ENCODE measurements at places on chromosomes 6 and 20.

DNA sequence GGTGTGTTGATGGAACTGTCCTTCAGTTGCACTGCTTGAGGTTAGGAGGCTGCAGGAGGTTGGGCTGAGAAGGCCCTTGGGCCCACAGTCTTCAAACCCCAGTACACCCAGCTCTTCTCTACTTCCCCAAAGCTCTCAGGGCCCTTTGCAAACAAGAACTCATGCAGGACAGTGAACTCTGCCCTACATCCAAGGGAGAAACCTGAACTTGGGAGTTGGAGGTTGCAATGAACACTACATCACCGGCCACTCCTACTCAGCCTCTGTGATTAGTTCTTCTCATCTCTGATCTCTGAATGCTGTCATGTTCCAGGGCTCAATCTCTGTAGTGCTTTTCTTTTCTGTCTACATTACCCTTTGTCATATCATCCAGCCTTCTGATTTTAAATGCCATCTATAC is 148.5 kb upstream of the PDE7B start:
- no peak for DNase-seq

DNA sequence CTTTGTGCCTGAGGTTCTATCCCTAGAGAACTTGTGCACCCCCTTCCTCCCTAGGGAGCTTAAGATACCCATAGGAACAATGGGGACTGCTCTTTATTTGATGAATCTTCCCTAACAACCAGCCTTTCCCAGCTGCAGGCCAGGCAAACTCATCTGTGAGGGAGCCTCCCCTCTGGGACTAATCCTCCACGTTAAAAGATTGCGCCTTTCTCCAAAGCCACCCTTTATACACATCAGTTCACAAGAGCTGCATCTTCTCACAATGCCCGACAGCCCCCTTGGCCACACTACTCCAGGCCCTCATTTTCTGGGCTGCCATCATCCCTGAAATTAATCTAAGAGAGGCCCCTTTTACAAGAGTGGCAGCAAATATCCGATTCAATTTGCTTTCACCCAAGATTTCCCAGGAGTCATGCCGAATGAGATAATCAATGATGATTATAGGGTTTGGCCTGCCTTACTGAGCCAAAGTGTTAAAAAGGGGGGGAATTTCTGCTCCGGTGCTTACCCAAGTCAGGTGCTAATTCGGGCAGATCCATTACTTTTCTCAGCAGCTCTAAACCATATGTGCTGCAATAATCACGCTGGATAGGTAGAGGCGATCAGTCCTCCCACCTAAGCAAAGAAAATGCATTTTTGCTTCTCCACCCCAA is 336.5 kb downstream of the KIF16B start:
- no peak for DNase-seq

- DNase-seq, result no peak
These were observed 49.1 kb downstream of the HFE start for GRCh38 chr6:26136321-26136720.

- no peak for DNase-seq
These were observed 657 bp upstream of the LTV1 start for GRCh38 chr6:143842461-143842901.

GRCh38 chr20:23869520-23869919 is 10.0 kb downstream of the CST5 start:
- no peak for DNase-seq

DNA sequence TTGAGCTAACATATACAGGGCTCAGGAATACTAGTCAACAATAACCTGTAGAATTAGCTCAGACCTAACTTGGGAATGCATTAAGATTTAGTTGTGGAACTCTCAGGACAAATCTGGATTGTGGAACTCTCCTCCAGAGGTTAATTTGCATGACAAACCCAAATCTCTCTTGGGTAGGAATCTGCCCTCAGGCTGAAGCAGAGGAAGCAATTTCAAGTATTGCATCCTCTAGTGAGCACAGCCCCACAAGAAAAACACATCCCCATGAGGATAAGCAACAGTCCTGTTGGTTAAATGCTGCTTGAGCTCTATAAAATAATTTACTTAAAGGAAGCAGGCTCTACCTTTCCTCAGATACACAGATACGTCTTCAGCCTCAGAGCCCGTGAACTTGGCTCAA is 170.9 kb upstream of the STXBP5 start:
- no peak for DNase-seq

GRCh38 chr6:45009576-45009975 is 318.6 kb upstream of the RUNX2 start:
- DNase-seq, result no peak

- no peak for DNase-seq
These were observed 5.7 kb downstream of the OSBPL2 start for GRCh38 chr20:62243906-62244515.

GRCh38 chr6:35716798-35717197 is 20.0 kb upstream of the ARMC12 start:
- DNase-seq, result no peak

- no peak for DNase-seq
These were observed 10.7 kb upstream of the DUSP22 start for GRCh38 chr6:281469-282103.

DNA sequence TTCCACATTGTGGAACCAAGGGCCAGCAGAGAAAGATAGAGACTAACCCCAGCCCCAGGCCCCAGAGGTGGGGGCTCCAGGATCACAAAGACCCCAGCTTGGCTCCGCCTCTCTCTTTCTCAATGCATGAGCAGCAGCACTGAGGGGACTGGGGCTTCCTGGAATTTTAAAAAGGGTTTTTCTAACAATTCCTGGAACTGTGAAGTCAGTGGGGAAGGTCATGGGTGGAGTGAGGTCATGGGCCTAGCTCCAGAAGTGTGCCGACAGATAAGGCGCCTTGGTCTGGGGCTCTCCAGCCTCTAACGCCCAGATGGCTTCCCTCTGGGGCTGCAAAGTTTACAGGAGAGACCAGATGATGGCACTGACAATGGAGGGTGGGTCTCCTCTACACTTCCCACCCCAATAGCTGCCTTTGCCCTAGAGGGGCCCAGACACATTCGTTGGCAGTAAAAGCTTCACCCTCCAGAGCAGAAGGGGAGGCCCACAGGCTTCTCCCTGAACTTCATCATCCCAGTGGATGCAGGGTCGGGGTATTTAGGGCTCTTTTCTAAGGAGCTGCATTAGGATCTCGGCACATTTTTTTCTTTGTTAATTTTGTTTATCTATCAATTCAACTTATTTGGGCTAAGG is 46.9 kb upstream of the CD93 start:
- DNase-seq, result no peak

GRCh38 chr20:2283706-2284423 is 11.9 kb upstream of the TGM3 start:
- DNase-seq, result no peak

DNA sequence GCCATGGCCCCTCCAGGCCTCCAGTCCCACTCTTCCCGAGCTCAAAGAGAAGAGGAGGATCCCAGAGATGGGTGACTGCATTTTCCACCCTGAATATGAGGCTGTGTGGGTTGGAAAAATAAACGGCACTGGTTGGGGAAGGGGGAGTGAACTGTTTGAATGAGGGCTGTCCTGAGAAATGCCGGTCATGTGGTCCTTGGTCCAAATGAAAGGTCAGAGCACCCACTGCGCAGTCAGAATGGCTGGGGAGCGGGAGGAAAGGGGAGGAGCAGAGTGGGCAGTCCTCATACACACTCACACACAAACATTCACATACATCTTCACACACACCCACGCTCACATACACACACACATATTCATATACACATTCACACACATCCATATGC is 83.1 kb downstream of the MRPL14 start:
- no peak for DNase-seq

GRCh38 chr6:20954315-20954714 is 420.1 kb downstream of the CDKAL1 start:
- DNase-seq, result no peak

GRCh38 chr6:161747506-161747905 is 473.6 kb upstream of the AGPAT4 start:
- DNase-seq, result no peak
